Activated CD4-positive, alpha-beta T cell treated with anti-CD3 and anti-CD28 coated beads for 24 hours (primary cell): ENCODE measurements at places on chromosomes 7 and 10.

- no peak for DNase-seq
These were observed 61.9 kb downstream of the TMEM209 start for GRCh38 chr7:130143334-130143732.

DNA sequence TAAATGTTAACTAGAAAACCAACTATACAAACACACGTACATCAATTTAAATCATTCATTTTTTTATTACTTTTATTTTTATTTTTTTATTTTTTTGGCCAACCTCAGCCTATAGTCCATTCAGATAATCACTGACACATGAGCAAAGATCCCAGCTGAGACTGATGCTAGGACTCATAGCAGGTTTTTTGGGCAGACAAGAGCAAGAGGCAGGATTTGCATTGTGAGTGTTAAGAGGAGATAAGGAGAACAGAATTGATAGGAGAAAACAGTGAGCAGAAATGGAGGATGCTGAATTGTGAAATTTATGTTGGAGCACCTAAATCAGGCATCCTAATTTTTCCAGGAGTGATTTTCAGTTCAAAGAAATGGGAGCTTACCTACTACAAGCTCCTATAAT is 240.3 kb downstream of the SEMA3D start:
- no peak for DNase-seq

DNA sequence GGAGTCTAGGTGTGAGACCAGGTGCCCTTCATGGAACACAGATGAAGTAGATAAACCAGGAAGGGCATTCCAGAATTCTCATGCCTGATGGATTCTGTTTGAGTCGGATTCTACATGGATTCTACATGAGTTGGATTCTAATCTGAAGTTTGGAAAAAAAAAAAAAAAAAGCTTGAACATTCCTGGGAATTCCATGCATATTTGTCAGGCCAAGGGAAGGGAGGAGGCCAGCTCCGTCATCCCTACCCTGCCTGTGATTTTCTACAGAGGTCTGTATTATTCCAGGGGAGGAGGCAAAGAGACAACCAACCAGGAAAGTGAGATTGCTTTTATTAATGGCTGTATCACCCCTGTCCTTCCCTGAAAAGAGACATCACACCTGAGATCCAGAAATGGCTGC is 27.8 kb upstream of the EBLN1 start:
- no peak for DNase-seq

DNA sequence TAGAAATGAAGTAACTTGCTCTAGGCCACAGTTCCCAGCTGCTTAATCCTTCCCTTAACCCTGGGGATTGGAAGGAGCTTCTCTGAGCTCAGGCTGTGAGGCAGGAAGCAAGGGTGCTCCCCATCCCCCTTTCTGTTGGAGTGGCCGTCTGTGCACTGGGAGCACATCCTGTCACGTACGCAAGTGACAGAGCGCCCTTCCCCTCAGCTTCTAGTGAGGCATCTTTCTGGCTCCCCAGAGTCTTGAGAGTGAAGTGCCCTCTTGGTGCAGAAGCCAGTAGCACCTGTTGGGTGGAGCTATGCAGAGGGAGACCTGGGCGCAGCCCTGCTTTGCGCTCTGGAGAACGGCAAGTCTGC is 47.8 kb downstream of the SHH start:
- DNase-seq: peak; percentile 11

DNA sequence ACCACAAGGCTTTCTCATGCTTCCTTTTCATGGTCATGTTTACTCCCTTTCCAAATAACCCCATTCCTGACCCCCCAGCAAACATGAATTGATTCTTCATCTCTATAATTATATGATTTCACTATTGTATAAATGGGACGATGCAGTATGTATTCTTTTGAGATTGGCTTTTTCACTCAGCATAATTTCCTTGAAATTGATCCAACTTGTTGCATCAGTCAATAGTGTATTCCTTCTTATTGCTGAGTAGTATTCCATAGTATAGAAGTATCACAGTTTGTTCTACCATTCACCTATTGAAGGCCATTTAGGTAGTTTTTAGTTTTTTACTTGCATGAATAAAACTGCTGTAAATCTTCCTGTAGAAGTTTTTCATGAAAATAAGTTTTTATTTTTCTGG is 264.7 kb downstream of the BAMBI start:
- no peak for DNase-seq
